ENCODE measurements at places on chromosomes 16 and 17. TPM values are rescaled to one million over a fixed set of nuclear protein-coding genes. Genes with fewer than 3 reads are reported as not detected.

Gene ZG16
- total RNA-seq, result not detected

Gene C17orf113
- 0.44 TPM for total RNA-seq

Gene CHST6
- total RNA-seq, result 1.4 TPM

Gene WDR90
- 16.1 TPM for total RNA-seq

Gene AMFR
- total RNA-seq, result 196 TPM

Gene TMIGD1
- not detected for total RNA-seq

Gene HAGHL
- total RNA-seq, result 4.9 TPM

Gene G6PC1
- total RNA-seq, result not detected

Gene TAF15
- total RNA-seq, result 11.3 TPM

Gene C17orf50
- total RNA-seq, result not detected

Gene MFAP4
- total RNA-seq, result 0.07 TPM

Gene PPY
- total RNA-seq, result not detected

Gene KRT24
- total RNA-seq, result not detected

Gene ASPA
- not detected for total RNA-seq

Measured in M059J (cell line).